A549 treated with Hydrocortisone at 1 μM for 4 hours (cell line): ENCODE measurements at places on chromosomes 5 and 9. TPM values are rescaled to one million over a fixed set of nuclear protein-coding genes. Genes with fewer than 3 reads are reported as not detected.

The DNAJC25 gene
- 10.8 to 11.6 TPM (median 11.3 TPM) in 5 replicates for total RNA-seq

The CKMT2 gene
- total RNA-seq = not detected in 5 replicates

The FRMPD1 gene
- 0.03 to 0.10 TPM (median 0.05 TPM) in 5 replicates for total RNA-seq

The LRRC19 gene
- total RNA-seq = not detected in 5 replicates

The SHROOM1 gene
- total RNA-seq = 8.8 to 11.6 TPM (median 10.2 TPM) in 5 replicates

The IRX2 gene
- 1.4 to 2.1 TPM (median 1.7 TPM) in 5 replicates for total RNA-seq

The SHISAL2B gene
- total RNA-seq = not detected in 5 replicates

The WDR31 gene
- 0.90 to 1.5 TPM (median 1.1 TPM) in 5 replicates for total RNA-seq

The EHMT1 gene
- 37.8 to 50.0 TPM (median 44.5 TPM) in 5 replicates for total RNA-seq
